ENCODE measurements at places on chromosomes 13 and 19.

- no peak for DNase-seq
Observed at GRCh38 chr13:84433024-84433423, 550.8 kb upstream of the SLITRK1 start.

DNA sequence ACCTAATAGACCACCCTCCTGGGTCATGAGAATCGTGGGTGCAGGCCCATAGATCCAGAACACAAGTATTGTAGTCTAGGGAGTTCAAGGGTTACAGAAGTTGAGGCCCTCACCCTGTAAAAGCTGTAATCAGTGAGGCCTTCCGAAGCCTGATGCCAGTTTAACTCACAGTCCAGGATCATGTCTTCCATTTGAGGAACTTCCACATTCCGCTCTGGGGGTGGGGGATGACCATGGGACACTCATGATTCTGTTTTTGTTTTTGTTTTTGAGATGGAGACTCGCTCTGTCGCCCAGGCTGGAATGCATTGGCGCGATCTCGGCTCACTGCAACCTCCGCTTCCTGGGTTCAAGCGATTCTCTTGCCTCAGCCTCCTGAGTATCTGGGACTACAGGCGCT lies 1.7 kb upstream of the RASIP1 start:
- no peak for DNase-seq

DNA sequence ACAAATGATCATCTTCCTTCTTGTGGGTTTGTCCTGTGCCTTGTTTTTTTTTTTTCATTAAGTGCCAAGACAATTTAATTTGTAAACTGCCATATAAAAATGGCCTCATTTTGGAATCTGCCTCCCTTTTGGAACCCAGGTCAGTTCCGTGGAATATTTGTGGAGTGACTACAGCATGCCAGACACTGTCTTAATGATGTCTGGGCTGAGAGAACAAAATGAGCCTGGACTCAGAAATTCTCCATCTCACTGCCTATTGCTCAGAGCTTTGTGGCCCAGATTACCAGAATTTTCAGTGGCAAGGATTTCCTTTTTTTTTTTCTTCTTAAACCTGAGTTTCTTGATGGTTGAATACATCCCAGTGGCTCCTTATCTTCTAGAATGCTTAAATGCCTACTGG lies 340.6 kb downstream of the ENOX1 start:
- no peak for DNase-seq

DNA sequence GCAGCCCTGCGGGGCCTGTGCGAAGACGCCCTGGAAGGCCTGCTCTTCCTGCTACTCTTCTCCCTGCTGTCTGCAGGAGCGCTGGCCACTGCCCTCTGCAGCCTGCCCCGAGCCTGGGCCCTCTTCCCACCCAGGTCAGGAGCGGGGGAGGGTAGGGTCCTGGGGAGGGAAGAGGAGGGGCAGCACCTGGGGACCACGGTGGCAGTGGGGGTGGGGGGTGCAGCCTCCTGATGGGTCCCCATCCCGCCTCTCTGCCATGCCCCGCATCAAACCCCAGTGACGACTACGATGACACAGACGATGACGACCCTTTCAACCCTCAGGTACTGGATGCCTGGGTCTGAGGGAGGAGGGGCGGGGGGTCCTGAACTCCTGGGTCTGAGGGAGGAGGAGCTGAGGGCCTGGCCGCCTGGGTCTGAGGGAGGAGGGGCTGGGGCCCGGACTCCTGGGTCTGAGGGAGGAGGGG lies 13.4 kb upstream of the LENG8 start:
- no peak for DNase-seq

- peak; percentile 50 for DNase-seq
Observed at GRCh38 chr19:10074153-10074552, 12.0 kb upstream of the SHFL start.

GRCh38 chr13:44895264-44895952 lies 93.9 kb downstream of the NUFIP1 start:
- DNase-seq, result no peak

DNA sequence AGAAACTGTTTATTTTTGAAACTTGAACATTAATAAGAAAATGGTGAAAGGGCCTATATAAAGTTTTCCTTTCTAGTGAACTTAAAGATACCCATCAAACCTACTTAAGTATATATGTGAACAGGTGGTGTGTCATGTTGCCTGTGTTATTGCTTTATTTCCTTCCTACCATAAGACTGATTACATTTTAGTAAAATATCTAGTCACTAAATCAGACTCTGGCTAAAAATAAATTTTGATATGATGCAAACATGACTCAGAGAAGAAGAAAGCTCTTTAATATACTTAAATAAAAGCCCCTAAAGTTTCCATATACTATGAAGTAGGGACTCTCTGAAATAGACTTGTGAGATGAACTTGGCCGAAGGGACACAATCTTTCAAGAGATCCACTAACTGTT lies 35.1 kb upstream of the FBXL3 start:
- no peak for DNase-seq

DNA sequence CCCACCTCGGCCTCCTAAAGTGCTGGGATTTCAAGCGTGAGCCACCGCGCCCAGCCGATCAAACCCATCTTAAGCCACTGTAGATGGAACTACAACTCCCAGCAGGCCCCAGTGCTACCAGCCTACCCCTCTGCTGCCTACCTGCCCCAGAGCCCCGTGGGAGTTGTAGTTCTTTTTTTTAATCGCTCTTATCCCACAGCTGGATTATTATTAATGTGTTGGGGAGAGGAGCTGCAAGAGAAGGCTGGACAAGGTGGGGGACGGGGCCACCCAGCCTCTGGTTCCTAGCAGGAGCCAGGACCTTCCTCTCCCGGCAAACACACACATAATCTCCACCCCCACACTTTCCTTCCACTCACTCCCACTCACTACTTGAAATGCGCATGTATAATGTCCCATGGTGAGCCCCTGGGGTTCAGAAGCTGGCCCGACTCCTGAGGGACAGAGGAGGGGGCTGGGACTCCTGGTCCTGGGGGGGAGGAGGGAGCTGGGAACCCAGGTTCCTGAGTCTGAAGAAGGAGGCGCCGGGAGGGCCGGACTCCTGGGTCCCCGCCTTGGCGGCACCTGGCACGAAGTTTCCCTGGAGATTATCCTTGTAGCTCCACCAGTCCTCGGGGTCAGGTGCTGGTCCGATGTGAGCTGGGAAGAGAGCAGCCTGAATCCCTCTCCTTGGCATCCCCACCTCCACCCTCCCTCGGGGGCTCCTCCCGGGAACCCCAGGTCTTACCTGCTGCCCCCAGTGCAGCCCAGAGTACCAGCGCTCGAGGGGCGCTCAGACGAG lies 958 bp downstream of the CA11 start:
- DNase-seq, result peak; percentile 80

DNA sequence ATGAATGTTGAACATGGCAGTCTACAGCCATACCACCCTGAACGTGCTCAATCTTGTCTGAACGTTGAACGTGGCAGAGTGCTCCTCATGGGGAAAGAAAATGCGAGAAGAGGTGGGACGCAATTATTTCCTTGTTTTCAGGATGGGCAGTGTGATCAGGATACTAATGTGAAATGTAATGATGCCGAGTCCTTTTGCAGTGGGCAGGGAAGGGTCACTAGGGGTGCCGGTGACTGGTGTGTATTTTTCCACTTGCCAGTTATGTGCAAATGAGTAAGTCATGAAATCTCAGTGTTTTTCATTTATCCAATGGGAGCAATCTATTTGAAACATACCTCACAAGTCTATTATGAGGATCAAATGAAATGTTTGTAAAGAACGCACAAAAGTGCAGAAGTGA lies 84.8 kb downstream of the LNX2 start:
- no peak for DNase-seq

DNA sequence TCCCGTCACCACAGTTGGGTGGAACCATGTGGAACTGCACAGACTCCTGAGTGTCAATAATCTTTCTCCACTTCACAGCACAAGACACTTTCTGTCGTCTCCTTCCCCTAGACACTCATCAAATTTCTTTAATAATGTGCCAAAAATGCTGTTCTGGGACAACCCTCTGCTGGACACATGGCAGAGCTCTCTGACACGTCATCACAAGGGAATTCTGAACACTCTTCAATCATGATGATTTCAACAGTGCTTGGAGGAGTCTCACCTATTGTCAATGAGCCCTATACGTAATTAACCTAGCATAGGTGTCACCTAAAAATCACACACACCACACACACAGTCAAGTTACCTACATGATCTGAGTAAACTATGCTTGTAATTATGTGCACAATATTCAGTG lies 141.3 kb downstream of the STOML3 start:
- no peak for DNase-seq

- no peak for DNase-seq
Observed at GRCh38 chr13:30907121-30907861, 1.2 kb downstream of the MEDAG start.

GRCh38 chr13:27666951-27667350 lies 45.3 kb downstream of the POLR1D start:
- DNase-seq, result no peak

DNA sequence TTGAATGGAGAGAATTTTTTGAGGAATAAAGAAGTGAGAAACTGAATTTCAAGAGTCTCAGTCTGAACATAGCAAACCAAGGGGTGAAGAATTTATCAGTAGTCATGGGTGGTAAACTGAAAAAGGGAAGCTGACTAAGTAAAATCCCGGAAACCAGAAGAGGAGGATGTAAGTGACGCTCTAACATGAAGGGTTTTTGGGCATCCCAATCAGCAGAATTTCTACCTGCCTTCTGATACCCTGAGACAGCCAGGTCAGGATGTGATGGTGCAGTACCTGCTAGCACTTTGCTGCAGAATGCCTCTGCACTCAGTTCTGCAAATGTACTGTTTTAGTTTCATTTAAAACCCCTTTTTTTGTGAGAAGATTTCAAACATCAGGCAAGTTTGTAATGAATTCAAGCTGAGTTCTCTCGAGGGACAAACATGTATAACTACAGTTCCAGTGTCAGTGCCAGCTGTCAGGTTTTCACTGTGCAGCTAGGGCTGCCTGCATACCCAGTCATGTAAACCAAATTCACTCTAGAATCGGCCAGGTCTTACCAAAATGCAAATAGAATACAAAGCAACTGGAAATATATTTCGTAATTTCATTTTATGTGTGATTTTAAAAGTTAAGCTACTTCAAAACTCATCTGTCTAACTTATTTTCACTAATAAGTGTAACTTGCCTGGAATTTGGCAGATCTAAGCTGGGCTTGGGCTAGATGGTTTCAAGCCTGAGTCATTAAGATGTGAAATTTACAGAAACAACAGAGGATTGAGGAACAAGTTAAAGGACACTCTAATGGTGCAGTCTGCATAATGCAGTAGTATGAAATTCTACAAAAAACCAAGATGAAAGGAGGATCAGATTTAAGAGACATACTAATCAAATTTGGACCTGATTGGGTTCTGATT lies 13.8 kb downstream of the METTL21C start:
- no peak for DNase-seq

GRCh38 chr19:6103217-6103644 lies 7.1 kb downstream of the RFX2 start:
- no peak for DNase-seq

GRCh38 chr19:52536448-52536800 lies 9.0 kb downstream of the ZNF808 start:
- no peak for DNase-seq

DNA sequence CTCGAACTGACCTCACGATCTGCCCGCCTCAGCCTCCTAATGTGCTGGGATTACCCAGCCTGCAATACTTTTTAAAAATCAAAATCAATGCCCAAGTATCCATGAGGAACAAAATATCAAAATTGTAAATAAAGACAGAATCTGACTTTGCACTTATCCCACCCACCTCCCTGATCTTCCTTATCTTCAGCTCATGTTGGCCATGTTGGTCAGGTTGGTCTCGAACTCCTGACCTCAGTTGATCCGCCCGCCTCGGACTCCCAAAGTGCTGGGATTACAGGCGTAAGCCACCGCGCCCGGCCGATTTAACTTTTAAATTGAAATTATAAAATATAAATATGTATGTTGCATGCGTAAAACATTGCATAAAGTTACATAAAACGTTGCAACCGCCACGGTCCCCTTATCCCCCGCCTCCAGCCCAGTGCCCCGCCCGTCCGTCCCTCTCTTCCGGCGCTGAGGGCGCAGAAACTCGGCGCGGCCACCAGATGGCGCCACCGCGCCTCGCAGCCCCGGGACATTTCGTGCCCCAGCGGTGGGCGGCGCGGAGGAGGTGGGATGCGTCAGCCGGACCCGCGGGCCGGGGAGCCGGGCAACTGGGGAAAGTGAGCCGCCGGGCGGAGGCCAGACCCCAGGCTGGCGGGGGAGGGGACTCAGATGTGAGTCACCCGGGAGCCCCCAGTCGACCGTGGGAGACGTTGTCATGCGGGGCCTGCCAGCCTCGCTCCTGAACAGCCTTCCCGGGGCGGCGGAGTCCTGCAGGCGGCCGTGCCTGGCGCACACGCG lies 1.5 kb upstream of the GADD45B start:
- DNase-seq, result peak; percentile 90

DNA sequence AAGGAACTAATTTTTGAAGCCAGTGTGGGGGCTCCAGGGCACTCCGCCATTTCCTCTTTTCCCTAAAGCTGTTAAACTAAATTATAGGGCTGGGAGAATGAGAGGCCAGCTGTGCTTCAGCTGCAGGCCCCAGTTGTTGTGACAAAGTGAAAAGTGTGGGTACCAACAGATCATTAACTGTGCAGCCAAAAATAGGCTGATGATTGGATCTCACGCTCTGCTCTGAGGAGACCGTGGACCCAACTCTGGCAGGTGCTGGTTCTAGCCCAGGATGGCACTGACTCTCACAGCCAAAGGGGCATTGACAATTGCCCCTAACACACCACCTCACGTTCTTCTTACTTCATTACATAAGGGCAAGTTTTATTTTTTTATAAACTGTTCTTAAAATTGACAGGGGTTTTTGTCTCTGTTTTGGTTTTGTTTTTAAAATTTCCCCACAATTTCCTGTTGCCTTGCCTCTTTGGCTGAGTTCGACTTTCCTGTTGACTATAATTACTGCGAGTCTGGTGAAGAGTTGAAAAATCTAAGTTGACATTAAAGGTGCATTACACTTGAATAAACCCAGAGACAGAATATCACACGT lies 391.0 kb downstream of the FGF9 start:
- peak; percentile 39 for DNase-seq

- no peak for DNase-seq
Observed at GRCh38 chr19:38023671-38024541, 116.9 kb downstream of the SIPA1L3 start.

GRCh38 chr13:96104516-96104915 lies 14.6 kb downstream of the HS6ST3 start:
- no peak for DNase-seq

GRCh38 chr19:41232686-41233085 lies 13.7 kb downstream of the AXL start:
- no peak for DNase-seq

GRCh38 chr19:55340784-55341147 lies 1.1 kb downstream of the KMT5C start:
- no peak for DNase-seq

DNA sequence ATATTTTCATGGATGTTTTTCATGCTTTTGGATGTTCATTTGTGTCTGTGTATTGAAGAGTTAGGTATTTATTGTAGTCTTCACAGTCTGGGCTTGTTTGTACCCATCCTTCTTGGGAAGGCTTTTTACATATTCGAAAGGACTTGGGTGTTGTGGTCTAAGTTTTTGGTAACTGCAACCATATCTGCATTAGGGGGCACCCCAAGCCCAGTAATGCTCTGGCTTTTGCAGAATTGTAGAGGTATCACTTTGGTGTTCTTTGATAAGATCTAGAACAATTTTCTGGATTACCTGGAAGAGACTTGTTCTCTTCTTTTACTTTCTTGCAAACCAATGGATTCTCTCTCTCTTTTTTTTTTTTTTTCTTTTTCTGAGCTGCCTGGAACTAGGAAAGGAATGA lies 581.3 kb downstream of the DACH1 start:
- no peak for DNase-seq

All from GM13977 (cell line).